ENCODE measurements at places on chromosomes 12 and 14. TPM values are rescaled to one million over a fixed set of nuclear protein-coding genes. Genes with fewer than 3 reads are reported as not detected.

- DNase-seq: no peak
- H3K36me3 ChIP-seq: no peaks in the 10 kb centered on the region
- H3K27ac ChIP-seq: no peak overlapping the region
- H3K27me3 ChIP-seq: peaks cover 17% of the 10 kb centered on the region
Observed at GRCh38 chr12:132466241-132467201, 23.4 kb upstream of the FBRSL1 start.

DNA sequence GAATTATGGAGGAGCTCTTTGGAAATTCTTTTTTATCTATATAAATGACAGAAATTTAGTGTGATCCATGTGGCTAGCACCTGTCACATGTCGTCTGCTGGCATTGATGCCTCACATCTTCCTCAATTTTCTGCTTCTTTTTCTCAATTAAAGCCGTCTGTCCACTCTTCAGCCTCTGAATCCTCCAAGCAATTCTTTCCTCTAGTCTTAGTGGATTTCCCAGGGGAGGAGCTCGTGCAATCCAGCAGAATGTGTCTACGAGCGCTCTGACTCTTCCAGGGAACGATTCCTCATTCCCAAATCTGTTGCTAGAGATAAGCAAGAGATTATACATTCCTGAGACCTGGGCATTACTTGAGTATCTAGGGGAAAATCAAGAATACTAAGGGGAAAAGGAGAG is 176.6 kb downstream of the EMP1 start:
- DNase-seq: peak; percentile 23
- H3K27me3 ChIP-seq: peaks cover 3% of the 10 kb centered on the region

DNA sequence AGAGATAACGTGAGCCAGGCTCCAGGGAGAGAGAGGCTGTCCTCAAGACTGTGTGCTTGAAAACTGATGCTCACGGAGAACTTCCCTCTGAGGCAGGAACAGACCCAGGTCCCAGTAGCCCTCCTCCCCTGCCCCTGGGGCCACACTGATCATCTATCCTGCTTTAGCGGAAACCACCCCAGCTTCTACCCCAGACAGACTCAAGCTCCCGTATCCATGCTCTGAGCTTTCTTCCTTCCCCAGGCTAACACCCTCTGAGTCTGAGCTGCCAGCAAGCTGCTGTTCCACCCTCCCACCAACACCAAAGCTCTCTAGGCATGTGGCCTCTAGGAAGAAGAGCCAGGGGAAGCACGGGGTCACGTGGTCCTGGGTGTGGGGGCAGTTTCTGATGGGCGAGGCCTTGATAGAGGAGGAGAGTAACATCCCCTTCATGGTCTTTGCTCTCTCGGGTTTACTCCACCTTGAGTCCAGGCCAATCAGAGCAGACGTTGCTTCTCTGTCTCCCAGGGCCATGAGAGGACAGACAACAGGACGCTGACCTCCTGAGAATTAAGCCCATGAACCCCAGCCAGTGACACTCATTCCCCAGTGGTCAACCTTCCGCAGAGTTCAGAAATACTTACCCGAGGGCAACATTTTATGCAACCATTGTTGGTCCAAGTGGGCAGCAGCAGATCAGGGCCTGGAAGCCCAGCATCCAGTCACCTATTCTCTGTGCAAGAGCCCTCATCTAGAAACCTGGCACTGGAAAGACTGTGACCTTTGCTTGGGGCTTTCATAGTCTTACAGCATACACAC is 1.4 kb downstream of the PCK2 start:
- H3K27ac ChIP-seq: peak overlapping the region; percentile 94
- peak overlapping the region; percentile 94 for H3K4me3 ChIP-seq
- H3K36me3 ChIP-seq: peaks cover 32% of the 10 kb centered on the region
- peaks cover 32% of the 10 kb centered on the region for H3K4me1 ChIP-seq
- DNase-seq: peak; percentile 84

DNA sequence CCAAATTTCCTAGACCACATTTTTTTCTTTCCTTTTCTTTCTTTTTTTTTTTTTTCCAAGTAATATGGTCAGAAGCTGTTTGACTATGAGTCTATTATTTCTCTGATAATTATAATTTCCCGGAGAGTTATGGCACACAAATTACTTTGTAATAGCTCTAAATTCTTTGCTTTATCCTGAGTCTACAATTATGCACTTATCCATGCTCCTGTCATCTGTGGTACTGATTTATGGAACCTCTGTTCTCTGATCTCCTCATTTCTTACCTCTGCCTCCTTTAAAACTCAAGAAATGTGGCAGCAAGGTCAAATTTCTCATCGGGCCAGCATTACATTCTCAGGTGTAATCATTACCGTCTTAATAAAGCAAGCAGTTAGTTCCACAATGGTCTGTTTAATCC is 282.1 kb downstream of the PAWR start:
- no peaks in the 10 kb centered on the region for H3K4me1 ChIP-seq
- no peak overlapping the region for H3K4me3 ChIP-seq
- H3K27ac ChIP-seq: no peak overlapping the region

GRCh38 chr12:63206494-63206893 is 55.5 kb upstream of the AVPR1A start:
- no peaks in the 10 kb centered on the region for H3K4me1 ChIP-seq
- no peak overlapping the region for H3K4me3 ChIP-seq
- DNase-seq: no peak
- H3K27me3 ChIP-seq: no peaks in the 10 kb centered on the region
- H3K36me3 ChIP-seq: no peaks in the 10 kb centered on the region

The FERMT2 gene
- total RNA-seq: 1.6 TPM

GRCh38 chr12:104490850-104491249 is 34.1 kb downstream of the CHST11 start:
- H3K36me3 ChIP-seq: peaks cover 33% of the 10 kb centered on the region
- DNase-seq: no peak
- H3K4me3 ChIP-seq: peak overlapping the region; percentile 29
- H3K27ac ChIP-seq: peak overlapping the region; percentile 54
- H3K4me1 ChIP-seq: peaks cover 73% of the 10 kb centered on the region

DNA sequence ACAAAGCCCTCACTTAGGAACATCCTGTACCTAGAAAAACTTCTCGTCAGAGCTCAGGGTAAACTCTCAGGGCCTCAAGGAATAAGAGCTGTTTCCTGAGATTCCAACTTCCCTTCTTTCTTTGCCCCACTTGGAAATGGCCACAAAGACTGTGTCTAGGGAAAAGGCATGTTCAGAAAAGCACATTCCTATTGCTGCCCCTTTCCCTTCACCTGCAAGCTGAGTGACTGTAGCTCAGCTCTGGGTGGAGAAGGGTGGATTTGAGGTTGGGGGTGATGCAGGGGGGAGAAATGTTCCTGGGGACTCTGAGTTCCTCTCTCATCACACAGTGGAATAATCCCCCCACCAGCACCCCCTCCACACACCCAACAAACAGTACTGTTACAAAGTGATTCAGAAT is 6.8 kb downstream of the ENDOU start:
- H3K36me3 ChIP-seq: peaks cover 2% of the 10 kb centered on the region
- H3K27ac ChIP-seq: no peak overlapping the region
- no peak overlapping the region for H3K4me3 ChIP-seq

The TEX22 gene
- total RNA-seq: 6.4 TPM

- DNase-seq: no peak
- H3K27me3 ChIP-seq: no peaks in the 10 kb centered on the region
- H3K4me1 ChIP-seq: no peaks in the 10 kb centered on the region
- no peak overlapping the region for H3K4me3 ChIP-seq
- H3K36me3 ChIP-seq: no peaks in the 10 kb centered on the region
- H3K27ac ChIP-seq: no peak overlapping the region
Observed at GRCh38 chr12:80352474-80352873, 91.6 kb upstream of the PTPRQ start.

The TAS2R7 gene
- total RNA-seq: not detected

- no peaks in the 10 kb centered on the region for H3K27me3 ChIP-seq
- no peaks in the 10 kb centered on the region for H3K4me1 ChIP-seq
- H3K4me3 ChIP-seq: no peak overlapping the region
- H3K36me3 ChIP-seq: no peaks in the 10 kb centered on the region
- H3K27ac ChIP-seq: no peak overlapping the region
Observed at GRCh38 chr12:30043151-30043847, 259.6 kb upstream of the TMTC1 start.

DNA sequence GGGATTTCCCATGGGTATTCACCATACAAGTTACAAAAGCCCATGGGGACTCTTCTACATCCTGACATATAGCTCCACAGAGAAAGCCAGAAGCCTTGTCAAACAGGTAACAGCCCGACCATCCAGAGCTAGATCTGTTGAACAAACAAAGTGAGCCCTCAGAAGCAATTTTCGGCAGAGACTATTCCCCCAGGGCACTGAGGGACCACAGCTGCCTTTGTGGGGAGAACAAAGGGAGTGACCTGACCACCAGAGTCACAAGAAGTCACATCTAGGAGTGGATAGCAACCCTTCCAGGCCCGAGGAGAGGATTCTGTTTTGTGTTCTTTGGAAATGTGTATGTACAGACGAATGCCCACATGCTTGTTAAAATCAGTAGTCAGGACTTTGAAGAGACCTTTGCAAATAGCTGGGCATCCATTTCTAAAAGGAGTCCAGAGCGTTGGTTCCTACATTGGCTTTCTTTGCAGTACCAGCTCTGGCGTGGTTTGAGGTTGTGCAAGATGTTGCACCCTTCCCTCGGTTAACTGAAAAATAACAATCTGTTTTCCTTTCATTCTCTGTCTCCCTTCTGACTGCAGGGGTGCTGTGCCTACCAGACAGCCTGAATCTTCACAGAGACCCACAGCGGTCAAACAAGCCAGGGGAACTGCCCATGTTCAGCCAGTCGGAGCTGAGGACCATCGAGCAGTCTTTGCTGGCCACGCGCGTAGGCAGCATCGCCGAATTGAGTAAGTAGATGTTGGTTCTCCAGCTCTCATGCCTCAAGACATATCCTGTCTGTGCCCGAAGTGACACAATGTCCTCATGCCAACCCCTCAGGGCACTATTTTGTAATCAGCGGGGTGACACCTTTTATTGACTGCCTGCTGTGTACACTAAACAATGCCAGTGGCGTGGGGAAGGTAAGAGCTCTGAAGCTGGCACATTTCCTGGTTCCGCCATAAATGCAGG is 165.4 kb upstream of the PWP1 start:
- H3K36me3 ChIP-seq: peaks cover 23% of the 10 kb centered on the region
- peaks cover 6% of the 10 kb centered on the region for H3K4me1 ChIP-seq
- DNase-seq: no peak
- no peak overlapping the region for H3K27ac ChIP-seq

The BICDL1 gene
- 148 TPM for total RNA-seq

- H3K4me1 ChIP-seq: peaks cover 34% of the 10 kb centered on the region
- H3K27ac ChIP-seq: peak overlapping the region; percentile 92
- peak; percentile 71 for DNase-seq
- no peaks in the 10 kb centered on the region for H3K27me3 ChIP-seq
Observed at GRCh38 chr12:6140651-6141447, 16.4 kb upstream of the VWF start.

GRCh38 chr12:10305411-10305810 is 2.3 kb upstream of the KLRD1 start:
- no peak overlapping the region for H3K27ac ChIP-seq
- DNase-seq: no peak
- peaks cover 28% of the 10 kb centered on the region for H3K27me3 ChIP-seq

- peaks cover 66% of the 10 kb centered on the region for H3K27me3 ChIP-seq
- DNase-seq: peak; percentile 93
- H3K27ac ChIP-seq: peak within 1 kb of the TSS; percentile 46
- peak within 1 kb of the TSS; percentile 59 for H3K4me3 ChIP-seq
- peaks cover 14% of the 10 kb centered on the region for H3K4me1 ChIP-seq
Observed at GRCh38 chr14:99793213-99794150, at the start of gene EML1. Gene EML1 (plus strand): TSS chr14:99793413. CDS start chr14:99793477, 64 bp downstream.

DNA sequence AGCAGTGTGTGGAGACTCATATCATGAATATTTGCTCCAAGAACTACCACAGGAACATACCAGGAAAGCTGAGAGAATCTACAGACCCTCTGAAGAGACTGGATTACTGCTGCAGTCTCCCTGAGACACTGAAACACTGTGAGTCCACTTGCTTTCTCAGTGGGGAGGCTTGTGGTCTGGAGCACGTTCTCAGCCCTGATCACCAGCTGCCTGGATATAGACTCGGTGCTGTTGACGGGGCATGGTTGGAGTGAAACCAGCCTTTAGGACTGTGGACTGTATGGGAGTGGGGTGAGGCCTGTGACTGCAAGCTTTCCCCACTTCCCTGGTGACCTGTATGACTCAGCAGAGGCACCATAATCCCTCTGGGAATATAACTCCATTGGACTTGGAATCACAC is 525.8 kb upstream of the FBXO33 start:
- H3K27ac ChIP-seq: no peak overlapping the region
- no peak for DNase-seq
- H3K4me3 ChIP-seq: no peak overlapping the region
- H3K36me3 ChIP-seq: no peaks in the 10 kb centered on the region

Measured in activated CD4-positive, alpha-beta T cell treated with anti-CD3 and anti-CD28 coated beads, Interleukin-2, amount 10 ng/mL, durations not matched to agents 24 days and 14 days (primary cell).